ENCODE measurements at places on chromosomes 1 and 21. TPM values are rescaled to one million over a fixed set of nuclear protein-coding genes. Genes with fewer than 3 reads are reported as not detected.

- DNase-seq = peak; percentile 66
Measured at GRCh38 chr1:150067184-150068108, at the start of gene VPS45. Gene VPS45 (plus strand): TSS chr1:150067776. CDS start chr1:150067858, 82 bp downstream.

The KCTD3 gene
- total RNA-seq = 16.6 TPM

DNA sequence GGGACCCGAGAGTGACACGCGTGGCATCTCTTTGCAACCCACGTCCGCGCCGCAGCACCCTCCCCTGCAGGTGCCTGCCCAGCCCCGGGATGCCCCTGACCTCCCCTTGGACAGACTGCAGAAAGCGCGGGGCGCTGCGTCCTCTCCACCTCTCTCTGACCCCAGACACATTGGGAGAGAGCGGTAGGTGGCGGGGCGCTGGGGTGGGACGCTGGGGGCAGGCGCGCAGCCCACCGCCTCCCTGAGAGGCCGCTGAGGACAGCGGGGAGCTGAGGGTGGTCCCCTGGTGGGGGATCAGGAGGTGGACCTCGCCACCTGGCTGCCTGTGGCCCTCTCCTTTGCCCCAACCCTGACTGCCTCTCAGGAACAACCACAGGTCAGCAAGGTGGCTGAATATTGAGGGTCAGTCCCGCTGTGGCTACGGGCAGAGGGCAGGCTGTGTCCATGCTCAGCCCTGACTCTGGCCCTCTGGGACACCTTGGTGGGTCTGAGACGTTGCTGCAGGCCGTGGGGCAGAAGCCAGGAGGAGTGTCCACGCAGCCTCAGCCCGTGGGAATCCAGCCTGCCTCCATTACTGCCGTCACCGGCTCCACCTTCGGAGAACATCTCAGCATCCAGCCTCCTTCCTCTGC is 761 bp upstream of the UBE2J2 start:
- no peak for DNase-seq

DNA sequence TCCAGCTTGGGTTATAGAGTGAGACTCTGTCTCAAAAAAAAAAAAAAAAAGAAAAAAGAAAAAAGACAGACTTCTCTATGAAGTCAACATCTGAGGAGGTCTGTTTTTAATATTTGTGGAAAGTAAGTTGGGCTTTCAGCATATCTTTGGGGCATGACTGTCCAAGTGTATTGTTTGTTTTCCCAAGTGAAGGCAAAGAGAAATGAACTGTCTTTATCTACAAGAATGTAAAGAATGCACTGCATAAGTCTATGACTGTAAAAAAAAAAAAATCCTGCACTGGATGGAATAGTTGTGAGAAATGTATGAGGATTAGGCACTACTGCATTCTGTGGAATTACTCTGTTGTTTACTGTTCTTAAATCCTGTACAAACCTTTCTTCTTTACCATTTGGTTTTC is 45.6 kb upstream of the TMEM61 start:
- peak; percentile 69 for DNase-seq

DNA sequence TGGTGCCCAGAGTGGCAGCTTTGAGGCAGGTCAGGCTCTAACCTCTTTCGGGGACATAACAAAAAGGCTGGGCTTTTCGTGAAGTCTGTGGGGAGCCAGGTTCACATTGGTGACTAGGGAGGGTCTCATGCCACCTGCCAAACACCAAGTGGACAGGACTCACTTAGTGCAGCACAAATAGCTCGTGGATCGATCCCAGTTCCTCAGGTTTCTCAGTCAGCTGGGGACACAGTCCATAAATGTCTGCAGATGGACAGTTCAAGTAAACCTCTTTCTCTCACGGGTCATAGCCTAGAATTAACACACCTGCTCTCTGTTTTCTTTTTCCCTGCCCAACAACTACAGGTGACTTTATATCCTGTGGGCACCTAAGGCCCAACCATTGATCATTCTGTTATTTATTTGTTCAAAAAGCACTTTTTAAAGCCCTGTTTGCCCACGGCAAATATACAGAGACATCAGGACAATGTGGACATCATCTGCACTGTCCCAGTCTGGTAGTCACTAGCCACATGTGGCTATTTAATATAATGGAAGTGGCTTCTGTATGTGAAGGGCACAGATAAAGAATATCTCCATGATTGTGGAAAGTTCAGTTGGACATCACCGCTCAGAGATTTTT is 53.5 kb downstream of the CAPN2 start:
- DNase-seq = no peak

All from kidney epithelial cell (primary cell).